ENCODE measurements at places on chromosomes 16 and 17.

- DNase-seq = peak; percentile 78
Measured at GRCh38 chr17:39939588-39940419, 12.3 kb downstream of the LRRC3C start.

DNA sequence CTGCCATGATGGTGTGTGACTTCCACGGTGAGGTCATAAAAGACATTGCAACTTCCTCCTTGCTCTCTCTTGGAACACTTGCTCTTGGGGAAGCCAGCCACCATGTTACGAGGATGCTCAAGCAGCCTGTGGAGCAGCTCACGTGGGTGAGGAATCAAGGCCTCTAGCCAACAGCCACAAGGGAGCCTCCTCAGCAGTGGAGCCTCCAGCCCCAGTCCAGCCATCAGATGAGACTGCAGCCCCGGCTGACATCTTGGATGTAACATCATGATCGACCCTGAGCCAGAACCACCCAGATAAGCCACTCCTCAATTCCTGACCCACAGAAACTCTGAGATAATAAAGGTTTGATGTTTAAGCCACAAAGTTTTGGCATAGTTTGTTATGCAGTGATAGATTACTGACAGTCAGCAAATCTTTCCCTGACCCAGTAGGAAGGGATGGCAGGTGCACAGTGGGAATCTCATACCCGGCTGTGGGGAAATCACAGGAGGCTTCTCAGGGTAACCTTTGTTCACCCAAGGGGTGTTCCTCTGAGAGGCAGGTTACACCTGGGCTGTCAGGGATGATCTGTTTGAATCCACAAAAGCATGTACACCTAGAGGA is 23.3 kb upstream of the GINS2 start:
- no peak for DNase-seq

- peak; percentile 13 for DNase-seq
Measured at GRCh38 chr17:44707755-44708400, 587 bp upstream of the DBF4B start.

DNA sequence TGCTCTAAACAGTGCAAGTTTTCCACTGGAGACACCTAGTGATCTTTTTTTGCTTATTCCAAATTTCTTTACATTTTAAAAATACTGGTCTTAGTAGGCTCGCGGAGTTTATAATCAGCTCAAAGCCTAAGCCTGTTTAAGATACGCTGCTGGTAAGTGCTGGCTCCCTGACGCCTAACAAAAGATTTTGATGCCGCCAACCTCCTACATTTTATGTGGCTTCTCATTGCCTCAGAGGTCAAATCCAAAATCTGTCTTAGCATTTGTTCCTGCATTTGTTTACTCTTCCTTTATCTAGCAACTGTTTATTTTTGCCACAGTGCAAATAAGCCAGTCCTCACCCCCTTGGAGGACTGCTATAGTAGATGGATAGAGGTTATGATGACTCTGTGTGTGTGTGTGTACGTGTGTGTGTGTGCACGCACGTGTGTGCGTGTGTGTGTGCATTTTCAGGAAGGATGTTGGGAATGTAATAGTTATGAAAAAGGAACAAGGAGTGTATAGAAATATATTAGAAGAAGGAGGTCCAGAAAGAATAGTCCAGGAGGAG is 24.8 kb downstream of the HS3ST3B1 start:
- no peak for DNase-seq

DNA sequence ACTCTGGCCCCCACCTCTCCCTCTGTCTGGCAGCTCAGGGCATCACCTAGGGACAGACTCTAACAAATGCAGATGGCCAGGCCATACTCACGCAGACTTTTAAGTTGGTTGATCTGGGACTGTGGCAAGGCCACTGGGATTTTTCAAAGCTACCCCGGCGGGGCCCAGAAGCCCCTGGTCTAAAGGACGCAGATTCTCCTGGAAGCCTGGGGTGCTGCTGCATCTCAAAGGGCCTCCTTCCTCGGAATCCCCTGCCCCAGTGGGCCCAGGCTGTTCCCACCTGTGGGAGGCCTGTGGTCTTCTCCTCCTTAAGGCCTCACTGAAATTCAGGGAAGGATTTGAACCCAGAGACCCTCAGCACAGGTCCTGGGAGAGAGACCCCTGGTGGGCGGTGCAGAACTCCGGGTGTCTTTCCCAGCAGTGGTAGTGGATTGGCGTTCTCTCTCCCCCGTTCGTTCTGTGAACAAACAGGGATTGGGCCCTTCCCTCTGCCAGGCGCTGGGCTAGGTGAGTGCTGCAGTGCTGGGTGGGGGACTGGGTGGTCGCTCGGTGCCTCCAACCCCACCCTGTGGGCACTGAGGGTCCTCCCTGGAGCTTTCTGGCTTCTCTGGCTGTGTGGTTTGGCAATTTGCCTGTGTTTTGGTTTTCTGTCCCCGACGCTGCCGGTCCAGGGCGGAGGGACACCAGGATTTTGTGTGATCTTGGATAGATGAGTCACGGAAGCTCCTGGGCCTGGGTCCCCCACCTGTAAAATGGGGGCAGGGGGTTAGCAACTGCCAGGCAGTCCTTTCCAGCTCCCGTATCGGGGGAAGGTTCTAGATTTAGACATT is 160.5 kb upstream of the GSE1 start:
- DNase-seq = no peak

DNA sequence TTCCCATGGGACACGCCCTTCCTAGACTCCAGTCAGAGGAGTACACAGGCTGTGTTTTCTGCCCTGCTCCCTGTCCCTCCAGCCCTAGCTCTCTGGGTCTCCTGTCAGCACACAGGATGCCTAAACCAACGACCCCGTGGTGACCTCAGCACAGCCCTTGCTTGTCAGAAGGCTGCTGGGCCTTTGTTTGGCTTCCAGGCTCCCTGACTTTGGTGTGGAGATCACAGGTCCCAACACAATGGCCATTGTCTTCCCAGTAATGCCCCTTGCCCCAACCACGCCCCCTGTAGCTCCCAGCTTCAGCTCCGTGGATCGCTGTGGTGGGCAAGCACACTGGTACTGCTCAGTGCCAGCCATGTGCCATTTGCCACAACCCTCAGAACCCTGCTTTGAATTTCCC is 15.0 kb downstream of the HNF1B start:
- DNase-seq = no peak

DNA sequence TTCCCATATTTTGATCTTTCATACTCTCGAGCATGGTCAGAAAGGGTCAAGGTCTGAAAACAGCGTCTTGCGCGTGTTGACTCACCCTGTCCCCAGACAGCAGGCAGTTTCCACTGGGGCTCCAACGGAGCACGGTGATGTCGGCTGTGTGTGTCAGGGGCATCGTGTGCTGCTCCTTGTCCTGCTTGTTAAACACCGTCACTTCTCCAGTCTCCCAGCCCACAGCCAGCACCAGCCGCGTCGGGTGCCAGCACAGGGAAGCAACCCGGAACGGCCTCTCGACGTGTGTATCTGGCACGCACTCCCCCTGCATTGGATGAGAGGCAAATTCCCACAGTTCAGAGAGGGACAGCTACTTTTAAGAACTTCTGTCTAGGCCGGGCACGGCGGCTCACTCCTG is 9.6 kb downstream of the IFT140 start:
- DNase-seq = no peak

DNA sequence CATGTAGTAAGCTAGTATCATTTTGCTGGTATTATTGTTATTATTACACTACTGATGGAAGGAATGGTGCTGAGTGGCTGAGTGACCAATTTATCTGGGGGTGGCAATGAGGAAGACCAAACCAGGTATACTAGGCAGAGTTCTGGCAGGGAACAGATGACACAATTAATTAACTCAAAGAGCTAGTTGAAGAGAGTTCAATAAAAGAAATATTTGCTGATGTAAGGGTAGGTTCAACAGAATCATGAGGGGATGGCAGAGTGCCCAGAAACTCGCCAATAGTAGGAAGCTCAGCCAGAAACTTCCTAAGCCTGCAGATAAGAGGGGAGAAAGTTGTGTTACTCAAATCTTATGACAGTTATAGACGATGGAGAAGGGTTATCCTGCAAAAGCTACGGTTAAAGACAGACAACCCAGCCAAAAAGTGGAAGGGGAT is 352.5 kb downstream of the KCNJ2 start:
- no peak for DNase-seq

DNA sequence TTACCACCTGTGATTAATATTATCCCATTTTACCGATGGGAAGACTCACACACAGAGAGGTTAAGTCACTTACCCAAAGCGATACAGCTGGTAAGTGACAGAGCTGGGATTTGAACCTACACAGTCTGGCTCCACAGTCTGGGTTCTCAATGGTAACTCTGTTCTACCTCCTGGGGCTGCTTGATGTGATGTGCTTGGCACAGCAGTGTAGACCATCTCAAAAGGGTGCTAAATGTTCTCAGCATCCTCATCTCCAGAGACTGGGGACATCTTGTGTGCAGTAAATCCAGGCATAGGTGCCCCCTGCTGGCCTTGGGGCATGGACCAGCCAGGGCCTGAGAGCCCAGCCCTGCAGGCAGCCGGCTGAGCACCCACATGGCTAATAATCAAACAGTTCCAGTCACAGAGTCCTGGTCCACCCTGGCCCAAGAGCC is 15.4 kb upstream of the KATNB1 start:
- DNase-seq = no peak

- peak; percentile 27 for DNase-seq
Measured at GRCh38 chr16:82055117-82055516, 20.1 kb downstream of the HSD17B2 start.

DNA sequence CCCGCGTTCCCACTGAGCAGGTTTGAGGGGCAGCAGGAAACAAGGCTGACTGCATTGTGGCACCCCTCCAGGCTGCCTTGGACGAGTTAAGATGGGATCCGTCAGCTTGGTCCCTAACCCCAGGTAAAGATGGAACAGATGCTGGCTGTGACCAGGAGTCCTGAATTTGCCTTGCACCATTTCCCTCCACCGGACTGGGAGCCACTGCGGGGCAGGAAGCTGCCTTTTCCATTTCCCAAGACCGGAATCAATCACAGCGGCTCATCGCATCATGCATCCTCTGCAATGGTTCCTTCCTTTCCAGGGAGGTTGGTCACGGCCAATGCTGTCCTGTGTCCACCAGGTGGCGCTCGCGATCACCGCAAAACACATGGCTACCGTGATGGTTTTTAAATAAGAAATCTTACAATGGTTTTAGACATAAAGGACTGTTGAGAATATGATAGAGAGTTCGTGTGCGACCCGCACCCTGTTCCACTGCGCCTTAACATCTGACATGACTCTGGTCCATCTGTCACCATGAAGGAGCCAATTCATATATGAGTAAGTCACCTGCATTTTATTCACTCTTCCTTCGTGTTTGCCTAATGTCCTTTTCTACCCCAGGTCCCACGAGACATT is 6.8 kb upstream of the MEAK7 start:
- DNase-seq = peak; percentile 84

DNA sequence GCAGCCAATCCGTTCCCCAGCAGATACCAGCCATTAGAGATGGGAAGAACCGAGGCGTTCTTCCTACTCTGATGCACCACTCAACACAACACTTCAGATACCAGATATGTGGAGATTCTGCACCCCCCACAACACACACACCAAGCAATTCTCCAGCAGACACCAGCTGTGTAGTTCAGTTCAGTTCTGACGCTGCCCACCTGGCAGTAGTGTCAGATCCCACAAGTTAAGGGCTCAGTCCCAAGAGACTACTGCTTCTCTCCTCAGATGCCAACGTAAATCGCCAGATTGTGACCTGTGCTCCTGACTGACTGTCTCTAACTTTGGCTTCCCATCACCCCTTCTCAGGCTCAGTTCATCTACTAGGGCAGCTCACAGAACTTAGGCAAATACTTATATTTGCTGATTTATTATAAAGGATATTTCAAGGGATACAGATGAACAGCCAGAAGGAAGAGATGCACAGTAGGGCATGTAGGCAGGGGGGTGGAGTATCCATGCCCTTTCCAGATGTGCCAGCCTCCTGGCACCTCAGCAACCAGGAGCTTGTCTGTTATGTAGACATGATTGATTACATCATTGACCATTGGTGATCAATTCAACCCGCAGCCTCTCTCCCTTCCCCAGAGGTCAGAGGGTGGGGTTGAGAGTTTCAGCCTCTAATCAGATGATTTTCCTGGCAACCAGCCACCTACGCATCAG is 110.6 kb downstream of the PRKCA start:
- DNase-seq = peak; percentile 91

DNA sequence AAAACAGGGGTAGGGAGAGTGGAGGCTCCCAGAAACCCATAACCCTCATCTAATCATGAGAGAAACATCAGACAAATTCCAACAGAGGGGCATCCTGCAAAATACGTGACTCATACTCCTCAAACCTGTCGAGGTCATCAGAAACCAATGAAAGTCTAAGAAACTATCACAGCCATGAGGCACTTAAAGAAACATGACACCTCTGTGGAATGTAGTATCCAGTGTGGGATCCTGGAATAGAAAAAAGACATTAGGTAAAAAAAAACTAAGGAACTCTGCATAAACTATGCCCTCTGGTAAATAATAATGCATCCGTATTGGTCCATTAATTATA is 16.4 kb downstream of the CDH5 start:
- DNase-seq = peak; percentile 26

- no peak for DNase-seq
Measured at GRCh38 chr17:80292521-80292971, 31.9 kb downstream of the RNF213 start.

DNA sequence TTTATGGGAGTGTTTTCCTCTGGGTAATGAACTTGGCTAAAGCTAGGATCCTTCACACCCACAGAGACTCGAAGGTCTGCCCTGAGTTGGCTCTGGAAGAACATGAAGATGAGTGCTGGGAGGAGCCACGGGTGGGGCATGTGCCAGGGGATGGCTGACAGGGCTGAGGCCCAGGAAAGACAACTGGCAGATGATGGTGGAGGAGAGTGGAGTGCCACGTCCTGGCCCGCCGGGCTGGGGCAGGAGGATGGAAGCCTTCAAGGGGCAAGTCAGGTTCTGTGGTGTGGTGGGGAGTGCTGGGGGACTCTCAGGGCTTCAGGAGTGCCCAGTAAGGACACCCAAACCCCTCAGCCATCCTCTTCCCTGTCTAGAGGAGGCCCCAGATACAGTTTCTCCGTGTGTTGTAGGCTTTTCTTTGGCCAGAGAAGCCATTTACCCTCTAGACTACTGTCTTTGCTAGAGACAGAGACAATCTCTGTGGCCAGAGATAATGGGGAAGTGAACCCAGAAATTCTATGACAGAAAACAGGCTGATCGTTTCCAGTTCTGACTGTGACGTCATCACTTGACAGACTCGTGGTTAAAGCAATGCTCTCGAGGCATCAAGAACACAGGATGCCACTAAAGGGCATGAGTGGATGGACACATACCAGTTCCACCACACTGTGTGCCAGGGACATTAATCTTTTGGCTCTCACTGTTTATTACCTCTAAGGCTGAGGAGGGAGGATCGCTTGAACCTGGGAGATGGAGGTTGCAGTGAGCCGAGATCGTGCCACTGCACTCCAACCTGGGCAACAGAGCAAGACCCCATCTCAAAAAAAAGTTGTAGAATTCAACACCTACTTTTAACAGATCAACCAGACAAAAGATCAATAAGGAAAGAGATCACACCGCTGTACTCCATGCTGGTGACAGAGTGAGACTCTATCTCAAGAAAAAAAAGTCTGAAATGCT is 18.6 kb upstream of the SLC5A10 start:
- no peak for DNase-seq

GRCh38 chr17:67246403-67246652 is 1.3 kb upstream of the HELZ start:
- no peak for DNase-seq
